NCI-H1048 (cell line): ENCODE measurements at places on chromosomes 13 and 19.

DNA sequence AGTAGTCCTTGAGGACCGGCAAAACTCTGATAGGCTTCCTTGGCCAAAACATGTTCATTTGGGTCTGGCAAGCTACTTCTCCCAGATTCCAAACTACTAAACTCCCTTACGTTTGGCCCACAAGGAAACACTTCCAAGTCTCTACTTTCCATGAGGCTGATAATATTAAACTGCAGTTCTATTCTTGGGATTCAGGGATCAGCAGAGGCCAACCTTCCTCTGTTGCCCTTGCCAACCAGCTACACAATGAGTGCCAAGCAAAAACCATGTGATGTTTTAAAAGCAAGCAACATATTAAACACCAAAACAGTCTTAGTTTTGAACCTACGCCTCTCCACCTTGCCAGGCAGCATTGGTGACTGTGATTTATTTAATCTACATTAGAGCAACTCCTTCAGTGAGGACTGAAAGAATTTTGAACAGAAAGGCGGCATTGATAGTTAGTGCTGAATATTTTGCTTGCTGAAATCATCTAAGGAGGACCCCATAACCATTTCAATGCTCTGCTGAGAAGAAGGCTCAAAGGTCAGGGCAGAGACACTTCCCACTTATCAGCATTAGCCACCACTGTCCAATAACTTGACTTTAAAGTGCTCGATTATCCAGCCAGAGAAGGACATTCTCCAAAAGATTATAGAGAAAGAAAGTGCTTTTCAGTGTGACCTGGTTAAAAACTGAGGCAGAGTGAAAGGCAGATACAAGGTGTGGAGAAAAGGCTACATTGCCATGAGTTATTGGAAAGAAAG lies 287.1 kb downstream of the TBC1D4 start:
- DNase-seq, result no peak

GRCh38 chr13:45751885-45752284 lies 49.8 kb downstream of the CBY2 start:
- no peak for DNase-seq

GRCh38 chr19:3163230-3163886 lies 15.2 kb upstream of the S1PR4 start:
- DNase-seq, result peak; percentile 14

GRCh38 chr19:32605544-32605943 lies 24.6 kb downstream of the PDCD5 start:
- DNase-seq, result no peak

- no peak for DNase-seq
These were observed 121.8 kb downstream of the URI1 start for GRCh38 chr19:30063650-30064347.

DNA sequence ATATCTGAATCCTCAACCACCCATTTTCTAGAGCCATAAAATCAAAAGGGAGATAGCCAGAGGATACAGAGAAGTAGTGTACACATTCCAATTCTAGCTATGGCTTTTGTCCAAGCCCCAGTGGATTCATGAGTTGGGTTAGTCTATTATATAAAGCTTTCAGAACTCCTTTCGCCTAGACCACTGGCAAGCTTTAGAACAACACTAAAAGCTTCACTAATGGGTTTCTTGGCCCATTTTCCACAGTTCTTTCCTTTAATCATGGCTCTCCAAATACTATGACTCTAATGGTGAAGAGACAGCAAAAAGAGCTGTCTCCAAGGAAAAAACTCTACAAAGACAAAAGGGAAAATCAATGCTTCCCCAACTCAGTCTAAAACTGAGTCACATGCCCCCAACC lies 48.2 kb upstream of the SLITRK5 start:
- DNase-seq, result no peak

DNA sequence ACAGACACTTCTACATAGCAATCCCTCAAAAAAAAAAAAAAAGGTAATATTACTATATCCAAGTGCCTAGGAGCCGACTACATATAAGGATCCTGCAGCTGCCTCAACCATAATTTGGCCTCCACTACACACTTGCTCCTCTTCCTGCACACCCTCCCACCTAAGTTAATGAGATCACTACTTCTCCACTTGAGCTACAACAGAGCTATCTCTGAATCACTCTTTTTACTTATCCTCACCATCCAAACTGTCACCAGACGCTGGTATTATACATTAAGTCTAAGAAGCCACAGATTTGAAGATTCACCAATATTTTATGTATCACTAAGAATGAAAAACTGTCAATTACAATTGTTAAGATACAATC lies 8.3 kb downstream of the OBI1 start:
- DNase-seq, result no peak
